H7 (cell line): ENCODE measurements at places on chromosomes 5 and 9. TPM values are rescaled to one million over a fixed set of nuclear protein-coding genes. Genes with fewer than 3 reads are reported as not detected.
A peak's percentile ranks its signal among the peaks of the same experiment; 100 is the strongest.

DNA sequence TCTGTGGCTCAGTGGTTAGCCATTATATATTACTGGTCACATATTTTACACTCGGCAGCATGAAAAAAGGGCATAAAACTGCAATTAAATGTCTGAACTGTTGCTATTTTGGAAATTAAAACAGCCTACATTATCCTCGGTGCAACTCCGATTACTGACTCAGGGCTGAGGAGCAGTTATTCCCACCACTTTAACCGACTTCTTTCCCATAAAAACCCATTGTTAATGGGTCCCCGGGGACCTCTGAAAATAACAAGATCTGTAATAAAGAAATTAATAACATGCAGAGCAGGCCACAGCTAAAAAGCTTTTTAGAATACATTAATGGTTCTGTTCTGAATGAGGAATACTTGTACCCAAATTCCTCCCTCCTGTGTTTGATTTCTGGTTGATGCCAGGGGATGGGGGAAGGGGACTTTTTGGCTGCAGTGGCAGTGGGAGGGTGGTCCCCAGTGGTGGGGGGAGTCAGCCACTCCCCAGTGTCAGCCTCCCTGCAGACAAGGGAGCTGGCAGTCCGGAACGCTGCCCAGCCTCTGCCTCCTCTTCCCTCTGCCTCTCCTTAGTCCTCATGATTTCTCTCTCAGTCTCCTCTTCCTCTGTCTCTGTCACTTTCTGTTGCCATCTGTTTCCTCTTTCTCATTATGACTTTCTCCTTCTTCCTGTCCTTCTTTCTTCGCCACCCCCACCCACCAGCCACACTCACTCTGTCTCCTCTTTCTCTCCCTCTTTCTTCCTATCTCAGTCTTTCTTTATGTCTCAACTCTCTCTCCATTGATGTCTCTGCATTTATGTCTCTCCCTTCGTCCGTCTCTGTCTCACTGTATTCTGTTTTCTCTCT is 59.0 kb upstream of the ZBTB43 start:
- no peak for DNase-seq

GRCh38 chr9:74282526-74283253 is 214.4 kb upstream of the RORB start:
- no peak for DNase-seq

DNA sequence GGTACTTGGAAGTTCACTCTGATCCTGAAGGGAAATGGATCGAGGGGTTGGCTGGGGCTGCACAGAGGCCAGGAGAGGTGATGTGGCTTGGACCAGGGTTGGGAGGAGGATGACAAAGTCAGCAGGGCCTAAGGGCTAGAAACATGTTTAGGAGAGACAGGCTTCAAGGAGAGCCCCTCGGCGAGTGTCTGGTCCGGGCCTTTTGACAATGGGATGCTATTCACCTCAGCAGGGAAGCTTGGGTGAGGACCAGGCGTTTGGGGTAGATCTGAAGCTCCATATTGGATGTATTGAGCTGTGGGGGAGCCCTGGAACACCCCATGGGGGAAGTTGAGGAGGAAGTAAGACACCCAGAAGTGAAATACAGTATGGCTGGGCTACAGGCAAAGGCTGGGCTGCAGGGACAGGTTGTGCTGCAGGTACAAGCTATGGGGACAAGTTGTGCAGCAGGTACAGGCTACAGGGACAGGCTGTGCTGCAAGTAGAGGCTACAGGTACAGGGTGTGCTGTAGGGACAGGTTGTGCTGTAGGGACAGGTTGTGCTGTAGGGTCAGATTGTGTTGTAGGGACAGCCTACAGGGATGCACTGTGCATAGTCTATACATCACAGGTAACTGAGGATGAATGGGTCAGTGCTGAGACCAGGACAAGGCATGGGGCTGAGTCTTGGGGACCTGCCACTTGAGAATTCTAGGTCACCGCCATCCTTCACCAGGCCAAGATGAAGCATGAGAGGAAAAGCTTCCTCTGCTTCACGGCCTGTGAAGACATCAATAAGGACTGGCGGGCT is 22.7 kb upstream of the FIBCD1 start:
- no peak for DNase-seq

DNA sequence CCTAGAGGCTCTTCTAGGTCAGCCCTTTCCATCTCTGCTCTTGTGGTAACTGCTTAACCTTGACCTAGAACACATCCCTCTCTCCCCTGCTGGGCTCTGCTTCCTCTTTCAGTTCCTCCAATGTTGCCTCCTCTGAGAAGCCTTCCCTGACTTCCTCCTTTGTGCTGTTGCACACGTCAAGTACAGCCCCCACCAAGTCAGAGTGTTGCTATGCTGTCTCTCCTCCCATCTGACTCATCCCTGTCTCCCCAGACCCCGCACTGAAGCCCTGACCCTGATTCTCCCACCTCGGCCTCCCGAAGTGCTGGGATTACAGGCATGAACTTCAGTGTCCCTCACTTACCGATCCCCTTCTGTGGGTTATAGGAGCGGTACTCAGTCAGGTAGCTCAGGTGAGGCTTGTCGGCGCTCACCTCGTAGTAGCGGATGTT is 10.4 kb upstream of the TRIM14 start:
- DNase-seq = no peak

DNA sequence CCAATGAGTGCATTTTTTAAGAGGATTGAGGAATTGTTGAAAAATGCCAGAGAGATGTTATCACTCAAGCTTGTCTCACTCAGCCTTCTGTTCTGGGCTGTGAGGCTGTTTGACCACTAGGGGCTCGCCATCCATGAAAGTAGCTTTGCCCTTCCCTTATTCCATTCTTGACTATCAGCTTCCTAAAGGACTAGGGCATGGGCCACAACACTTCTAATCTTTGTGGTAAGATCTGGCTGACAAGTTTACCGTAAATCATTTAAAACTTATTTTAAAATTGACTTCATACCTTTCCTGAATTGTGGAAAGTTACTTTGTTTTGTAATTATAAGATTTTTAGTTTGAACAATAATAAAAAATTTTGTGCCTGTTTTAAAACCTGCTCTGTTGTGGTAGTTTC is 49.5 kb downstream of the TJP2 start:
- peak; percentile 76 for DNase-seq

The PCDHB3 gene
- total RNA-seq = 0.21 and 0.26 TPM in 2 replicates

The USP20 gene
- total RNA-seq = 15.8 and 16.3 TPM in 2 replicates
